ENCODE measurements at places on chromosomes 5 and 9.

- no peak for DNase-seq
These were observed 205.3 kb downstream of the DEPDC1B start for GRCh38 chr5:60494635-60495034.

DNA sequence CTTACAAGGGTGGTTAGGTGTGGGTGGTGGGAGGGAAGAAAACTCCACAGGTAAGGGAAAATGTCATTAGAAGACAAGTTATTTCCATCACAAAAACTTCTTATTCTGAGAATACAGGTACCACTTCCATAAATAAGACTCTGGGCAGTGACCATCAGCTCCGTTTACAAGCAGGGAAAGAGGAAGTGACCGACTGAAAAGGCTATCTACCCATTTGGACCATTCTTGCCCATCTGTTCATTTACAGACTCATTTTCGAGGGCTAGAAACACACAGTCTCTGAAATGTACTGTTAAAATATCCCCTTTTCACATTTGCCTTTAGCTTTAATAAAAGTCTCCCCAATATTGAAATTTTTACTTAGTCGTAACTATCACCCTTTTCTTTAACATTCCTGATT lies 79.5 kb downstream of the TTC39B start:
- no peak for DNase-seq

DNA sequence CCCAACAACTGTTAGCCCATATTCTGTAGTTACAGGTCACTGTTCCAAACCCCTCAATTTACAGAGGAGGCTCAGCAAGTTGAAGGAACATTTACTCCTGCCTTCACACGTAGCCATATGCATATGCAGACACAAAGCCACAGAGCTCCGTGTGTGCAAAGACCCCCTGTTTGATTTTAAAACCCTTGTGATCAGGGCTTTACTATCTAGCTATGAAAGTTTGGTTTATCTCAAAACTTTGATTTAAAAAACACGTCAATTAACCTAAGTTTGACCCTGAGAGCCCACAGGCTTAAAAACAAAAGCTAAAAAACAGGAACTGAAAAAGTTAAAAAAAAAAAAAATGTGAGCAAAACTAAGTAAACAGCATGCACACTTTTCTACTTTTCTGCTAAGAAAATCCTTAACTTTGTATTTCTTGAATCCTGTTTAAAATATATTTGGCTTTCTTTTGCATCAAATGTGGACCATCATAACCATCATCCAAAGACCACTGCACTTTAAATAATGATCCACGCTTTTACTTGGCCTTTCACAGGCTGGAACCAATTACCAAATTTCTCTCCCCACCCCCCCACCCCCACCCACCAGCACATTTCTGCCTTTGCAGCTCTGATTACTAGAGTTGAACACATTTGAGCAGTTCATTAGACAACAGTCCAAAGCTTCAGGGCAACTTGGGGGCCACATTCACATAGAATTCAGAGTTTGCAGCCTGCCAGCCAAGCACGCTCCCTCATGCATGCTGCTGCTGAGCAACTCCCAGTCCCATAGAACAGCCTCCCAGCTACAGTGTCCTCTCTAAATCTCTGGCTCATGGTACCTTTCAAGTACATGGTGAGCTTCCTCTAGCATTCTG lies 128.8 kb upstream of the MAP3K1 start:
- no peak for DNase-seq

DNA sequence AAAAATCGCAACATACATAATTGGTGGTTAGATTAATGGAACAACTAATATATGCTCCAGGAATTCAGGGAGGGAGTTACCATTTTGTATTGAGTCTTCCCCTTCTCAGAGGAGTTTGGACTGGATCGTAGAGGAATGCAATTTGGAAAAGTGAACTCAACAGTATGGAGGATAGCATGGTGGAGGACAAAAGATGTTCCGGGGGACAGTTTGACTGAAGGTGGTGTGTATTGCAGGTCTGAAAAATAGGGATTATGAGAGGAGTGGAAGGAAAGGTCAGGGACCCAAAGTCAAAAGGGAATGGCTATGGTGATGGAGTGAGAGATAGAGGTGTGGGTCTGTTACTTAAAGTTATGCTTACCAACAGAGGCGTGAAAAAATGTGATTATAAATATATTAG lies 1.5 kb downstream of the DNAJC21 start:
- no peak for DNase-seq

- no peak for DNase-seq
These were observed 84.9 kb downstream of the ISL1 start for GRCh38 chr5:51468196-51468595.
